GM19239 (cell line): ENCODE measurements at places on chromosomes 5 and 9.

DNA sequence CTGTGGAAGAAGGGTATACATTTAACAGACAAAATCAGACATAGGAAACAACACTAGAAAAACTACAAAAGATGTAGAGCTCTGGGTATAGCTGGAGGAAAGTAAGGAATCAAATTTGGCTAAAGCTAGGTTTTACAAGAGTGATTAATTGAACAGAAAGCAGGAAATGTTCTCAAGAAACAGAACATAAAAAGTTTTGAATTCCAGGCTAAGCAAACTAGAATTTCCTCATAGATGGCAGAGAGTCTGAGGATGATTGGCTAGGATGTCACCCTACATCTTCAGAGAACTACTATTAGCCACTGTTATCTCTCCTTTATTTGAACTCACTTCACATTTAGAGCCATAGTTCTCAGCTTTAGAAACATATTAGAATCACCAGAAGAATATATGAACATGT, 502.1 kb upstream of the PAPPA start:
- DNase-seq, result no peak

DNA sequence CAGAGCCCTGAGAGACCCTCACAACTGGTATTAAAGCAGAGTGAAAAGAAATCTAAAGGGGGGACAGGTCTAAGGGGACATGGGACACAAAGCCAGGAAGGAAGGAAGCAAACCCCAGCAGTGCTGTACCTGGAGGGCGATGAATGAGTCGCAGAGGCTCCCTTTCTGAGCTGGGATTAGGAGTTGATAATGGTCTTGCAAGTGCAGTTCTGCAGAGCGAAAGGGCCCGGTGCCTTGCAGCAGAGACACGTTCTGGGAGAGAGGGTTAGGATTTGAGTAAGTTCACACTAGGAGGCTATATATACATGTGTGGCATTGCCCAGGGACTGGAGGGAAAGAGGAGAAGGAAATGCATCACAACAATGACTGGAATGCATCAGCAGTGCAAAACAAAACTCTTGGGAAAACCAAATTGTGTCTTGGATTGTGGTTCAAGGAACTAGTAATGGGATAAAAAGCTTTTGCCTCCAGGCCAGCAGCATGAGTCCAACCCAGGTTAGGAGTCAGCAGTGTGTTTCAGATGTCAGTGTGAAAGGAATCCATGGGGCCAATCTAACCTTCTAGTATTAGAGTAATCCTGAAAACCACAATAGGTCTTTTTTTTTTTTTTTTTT, 38.8 kb upstream of the LIFR start:
- DNase-seq, result no peak

- no peak for DNase-seq
These were observed 53.6 kb downstream of the RASGEF1C start for GRCh38 chr5:180155365-180155926.

- DNase-seq, result no peak
These were observed 86.0 kb upstream of the TNFSF8 start for GRCh38 chr9:115016344-115016743.

- no peak for DNase-seq
These were observed 34.5 kb downstream of the BRINP1 start for GRCh38 chr9:119334745-119335144.

DNA sequence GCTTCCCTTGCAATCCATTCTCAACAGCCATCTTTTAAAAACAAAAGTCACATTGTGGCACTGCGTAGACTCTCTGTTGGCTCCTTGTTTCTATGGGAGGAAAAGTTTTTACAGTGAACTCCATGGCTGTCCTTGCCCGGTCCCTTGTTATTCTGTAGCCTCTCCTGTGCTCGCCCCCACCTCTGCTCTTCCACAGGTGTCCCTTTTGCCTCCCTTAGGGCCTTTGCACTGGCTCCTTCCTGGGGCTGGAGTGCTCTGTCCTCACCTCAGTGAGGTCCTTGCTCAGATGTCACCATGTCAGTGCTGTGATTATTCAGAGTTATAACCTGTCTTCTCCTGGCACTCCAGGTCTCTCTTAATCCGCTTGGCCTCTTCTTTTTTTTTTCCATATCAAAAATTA, 308.8 kb downstream of the DOCK8 start:
- DNase-seq, result no peak

DNA sequence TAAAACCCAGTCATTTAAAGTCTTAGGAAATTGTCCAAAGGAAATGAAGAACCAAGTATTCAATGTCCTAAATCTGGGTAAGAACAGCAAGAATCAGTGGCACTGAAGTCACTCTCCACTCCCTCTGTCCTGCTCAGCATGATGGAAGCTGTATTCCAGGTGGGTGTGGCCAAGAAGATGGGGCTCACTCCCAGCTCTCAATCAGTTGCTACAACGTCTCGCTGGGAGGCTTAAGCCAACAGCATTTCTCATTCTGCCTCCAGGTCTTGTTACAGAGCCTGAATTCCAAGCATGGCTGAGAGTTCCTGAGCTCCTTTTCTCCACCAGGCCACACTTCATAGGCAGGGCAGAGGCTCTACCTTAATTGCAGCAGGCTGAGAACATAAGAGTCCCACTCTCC, 41.2 kb upstream of the TRIO start:
- no peak for DNase-seq

- no peak for DNase-seq
These were observed 762 bp downstream of the SNCAIP start for GRCh38 chr5:122312591-122313406.

GRCh38 chr9:71177901-71178300, 56.5 kb upstream of the TRPM3 start:
- DNase-seq, result no peak

- no peak for DNase-seq
These were observed 1.1 kb downstream of the RPS23 start for GRCh38 chr5:82276800-82277612.

DNA sequence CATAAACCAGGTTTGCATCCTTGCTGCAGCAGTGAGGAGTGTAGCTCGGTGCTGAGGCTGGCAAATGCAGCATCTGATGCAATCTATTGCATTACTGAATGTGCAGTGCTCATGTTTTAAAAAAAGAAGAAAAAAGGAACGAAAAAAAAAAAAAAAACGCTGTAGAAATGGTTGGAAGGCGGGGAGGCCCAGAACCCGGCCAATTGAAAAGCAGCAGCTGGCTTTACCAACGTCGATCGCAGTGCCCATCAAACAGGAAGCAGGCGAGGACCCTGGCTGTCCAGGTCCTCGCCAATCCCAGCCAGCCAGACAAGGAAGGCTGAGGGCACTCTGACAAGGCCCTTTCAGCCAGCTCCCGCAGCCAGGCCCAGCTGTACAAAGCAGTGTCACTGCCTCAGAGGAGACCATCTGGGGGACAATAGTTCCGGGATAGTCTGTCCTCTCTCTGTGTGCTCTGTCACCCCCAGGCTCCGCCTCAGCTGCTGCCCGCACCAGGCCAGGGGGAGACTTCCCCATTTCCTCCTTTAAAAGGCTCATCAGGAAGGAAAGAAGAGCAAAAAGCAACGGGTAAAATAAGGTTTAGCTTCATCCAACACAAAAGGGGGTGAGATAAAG, 21.8 kb upstream of the CPEB4 start:
- DNase-seq, result no peak

GRCh38 chr5:134997015-134997414, 29.3 kb downstream of the CATSPER3 start:
- DNase-seq, result no peak

DNA sequence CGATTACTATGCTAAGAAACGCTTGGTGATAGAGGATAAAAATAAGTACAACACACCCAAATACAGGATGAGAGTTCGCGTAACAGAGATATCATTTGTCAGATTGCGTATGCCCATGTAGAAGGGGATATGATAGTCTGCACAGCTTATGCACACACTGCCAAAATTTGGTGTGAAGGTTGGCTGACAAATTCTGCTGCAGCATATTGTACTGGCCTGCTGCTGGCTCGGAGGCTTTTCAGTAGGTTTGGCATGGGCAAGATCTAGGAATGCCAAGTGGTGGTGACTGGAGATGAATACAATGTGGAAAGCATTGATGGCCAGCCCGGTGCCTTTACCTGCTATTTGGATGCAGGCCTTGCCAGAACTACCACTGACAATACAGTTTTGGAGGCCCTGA, 208.4 kb downstream of the PDZD2 start:
- no peak for DNase-seq

DNA sequence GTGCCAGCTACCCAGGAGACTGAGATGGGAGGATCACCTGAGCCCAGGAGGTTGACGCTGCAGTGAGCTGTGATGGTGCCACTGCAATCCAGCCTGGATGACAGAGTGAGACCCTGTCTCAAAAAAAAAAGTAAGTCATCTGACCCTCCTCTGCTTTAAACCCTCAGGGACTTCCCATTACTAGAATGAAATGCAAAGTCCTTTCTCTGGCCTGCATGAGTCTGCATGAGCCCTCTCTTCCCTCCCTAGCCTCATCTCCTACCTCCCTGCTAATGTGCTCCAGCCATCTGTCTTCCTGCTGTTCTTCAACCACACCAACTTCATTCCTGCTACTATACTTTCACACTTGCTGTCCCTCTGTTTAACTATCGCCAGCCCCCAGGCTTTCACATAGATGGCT, 15.3 kb downstream of the IL5 start:
- no peak for DNase-seq

DNA sequence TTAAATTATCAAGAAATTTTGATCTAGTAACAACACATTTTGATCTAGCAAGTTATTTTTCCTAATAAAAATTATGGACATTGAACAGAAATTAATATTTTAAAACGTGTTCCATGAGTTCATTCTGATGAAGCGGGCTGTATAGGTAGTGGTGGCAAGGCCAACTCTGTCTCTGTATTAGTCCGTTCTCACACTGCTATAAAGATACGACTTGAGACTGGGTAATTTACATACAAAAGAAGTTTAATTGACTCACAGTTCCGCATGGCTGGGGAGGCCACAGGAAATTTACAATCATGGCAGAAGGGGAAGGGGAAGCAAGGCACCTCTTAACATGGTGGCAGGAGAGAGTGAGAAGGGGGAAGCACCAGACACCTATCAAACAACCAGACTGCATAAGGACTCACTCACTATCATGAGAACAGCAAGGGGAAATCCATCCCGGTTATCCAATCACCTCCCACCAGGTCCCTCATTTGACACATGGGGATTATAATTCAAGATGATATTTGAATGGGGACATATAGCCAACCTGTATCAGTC, 61.2 kb downstream of the TMEM232 start:
- no peak for DNase-seq

DNA sequence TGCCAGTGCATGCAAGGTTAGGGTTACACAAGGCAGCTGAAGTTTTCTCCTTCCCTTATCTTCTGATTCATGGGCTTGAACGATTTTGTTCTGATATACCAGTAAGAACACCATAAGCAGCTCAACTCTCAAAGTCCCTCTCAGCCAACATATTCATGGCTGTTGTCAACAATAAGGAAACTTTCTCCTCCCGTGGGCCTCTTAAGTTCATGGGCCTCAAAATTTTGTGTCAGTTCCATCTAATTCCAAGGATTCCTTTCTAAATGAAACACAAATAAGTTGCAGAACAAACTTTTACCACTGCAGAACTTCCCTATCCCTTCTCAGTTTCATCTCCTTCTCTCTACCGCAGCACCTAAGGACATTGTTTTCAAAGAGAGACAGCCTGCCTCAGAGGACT, 23.6 kb upstream of the CAST start:
- DNase-seq, result no peak
